ENCODE measurements at places on chromosomes 3 and 15.

DNA sequence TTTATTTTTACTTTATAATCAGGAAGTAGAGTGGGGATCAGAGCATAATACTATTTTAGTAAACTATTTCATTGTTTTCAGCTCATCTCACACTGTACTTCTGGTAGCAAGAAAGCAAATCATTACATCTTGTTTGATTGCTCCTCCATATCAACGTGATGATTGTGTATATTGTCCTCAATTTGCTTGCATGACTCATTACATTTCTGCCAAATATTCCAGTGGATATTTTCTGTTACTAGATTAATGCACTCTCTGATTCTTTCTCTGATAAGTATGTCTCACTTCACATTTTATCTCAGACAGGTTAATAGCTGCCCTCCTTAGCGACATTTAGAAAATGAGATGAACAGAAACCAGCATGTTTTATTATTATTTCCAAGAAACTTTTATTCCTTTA is 1145.3 kb downstream of the OTOL1 start:
- DNase-seq, result no peak

- DNase-seq, result no peak
Measured at GRCh38 chr15:67744331-67745072, 80.8 kb upstream of the SKOR1 start.

GRCh38 chr3:72255191-72255590 is 470.2 kb upstream of the PROK2 start:
- DNase-seq, result no peak

GRCh38 chr3:168989396-168989795 is 674.1 kb downstream of the MECOM start:
- DNase-seq, result peak; percentile 55

DNA sequence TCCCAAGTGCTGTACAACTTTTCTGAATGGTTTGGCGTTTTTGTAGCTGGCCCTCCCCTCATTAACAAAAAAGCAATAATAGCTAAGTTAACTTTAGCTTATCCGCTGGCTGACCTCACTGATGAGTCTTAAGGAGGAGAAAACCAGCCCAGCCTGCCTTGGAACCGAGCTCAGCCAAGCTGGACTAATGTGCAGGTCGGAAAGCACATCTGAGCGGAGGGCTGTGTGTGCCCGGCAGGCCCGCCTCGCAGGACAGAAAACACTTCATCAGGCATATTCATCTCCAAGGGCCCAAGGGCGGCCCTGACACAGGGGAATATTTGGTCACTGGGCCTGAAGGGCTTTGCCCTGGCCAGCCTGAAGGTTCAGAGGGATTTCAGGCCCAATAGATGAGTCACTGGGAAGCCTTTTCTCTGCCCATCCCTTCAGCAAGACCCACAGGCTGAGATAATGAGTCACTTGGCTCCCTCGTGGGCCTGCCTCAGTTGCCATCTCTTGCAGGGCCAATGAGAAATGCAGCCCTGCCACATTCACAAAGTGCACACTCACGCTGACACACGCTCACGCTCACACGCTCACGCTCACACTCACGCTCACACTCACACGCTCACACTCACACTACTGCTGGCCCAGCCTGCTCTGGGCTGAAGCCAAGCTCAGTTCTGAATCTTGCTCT is 75.1 kb downstream of the SLC12A8 start:
- peak; percentile 50 for DNase-seq

DNA sequence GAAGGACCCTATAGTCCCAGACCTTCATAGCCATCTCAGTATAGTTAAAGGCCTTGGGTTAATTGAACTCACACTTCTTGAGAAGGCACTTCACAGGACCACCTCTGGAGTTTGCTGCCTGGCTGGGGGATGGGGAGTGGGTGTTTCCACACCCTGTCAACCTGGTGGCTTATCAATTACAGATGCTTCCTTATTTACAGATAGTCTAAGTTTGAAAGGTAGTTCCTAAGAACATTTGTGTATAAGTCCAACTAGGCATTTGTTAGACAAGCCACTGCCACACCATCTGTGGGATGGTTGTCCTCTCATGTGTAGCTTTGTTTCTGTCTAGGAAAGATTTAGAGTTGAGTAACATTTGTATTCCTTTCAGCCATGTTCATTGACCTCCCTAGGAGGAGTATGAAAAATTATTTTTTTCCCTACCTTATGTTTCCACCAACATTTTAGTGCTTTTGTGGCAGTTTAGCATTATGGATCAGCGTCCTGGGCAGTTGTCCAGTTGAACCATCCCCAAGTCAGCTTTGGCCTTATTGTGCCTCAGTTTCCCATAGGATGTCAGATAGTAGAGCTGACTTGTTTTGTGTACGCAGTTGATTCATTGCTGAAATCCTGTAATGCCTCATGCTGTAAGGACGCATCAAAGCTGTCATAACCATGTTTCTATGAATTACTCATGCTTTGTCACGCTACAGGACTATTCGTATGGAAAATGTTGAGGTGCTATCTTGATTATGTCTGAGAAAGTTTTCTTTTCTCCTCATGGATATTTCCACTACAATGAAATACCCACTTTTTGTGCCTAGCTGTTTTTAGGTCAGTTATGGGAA is 21.2 kb upstream of the SIAH2 start:
- peak; percentile 66 for DNase-seq

GRCh38 chr3:46930166-46930944 is 46.2 kb downstream of the CCDC12 start:
- no peak for DNase-seq

DNA sequence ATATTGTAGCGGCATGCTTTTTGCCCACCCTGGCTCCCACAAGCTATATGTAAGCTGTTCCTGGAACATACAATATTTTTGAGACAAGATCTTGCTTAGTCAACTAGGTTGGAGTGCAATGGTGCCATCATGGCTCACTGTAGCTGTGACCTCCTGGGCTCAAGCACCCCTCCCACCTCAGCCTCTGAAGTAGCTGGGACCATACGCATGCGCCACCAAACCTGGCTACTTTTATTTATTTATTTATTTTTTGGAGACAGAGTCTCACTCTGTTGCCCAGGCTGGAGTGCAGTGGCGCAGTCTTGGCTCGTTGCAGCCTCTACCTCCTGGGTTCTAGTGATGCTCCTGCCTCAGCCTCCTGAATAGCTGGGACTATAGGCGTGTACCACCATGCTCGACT is 6.7 kb upstream of the SQOR start:
- no peak for DNase-seq

- DNase-seq, result no peak
Measured at GRCh38 chr15:67674983-67675382, 132.5 kb downstream of the MAP2K5 start.

DNA sequence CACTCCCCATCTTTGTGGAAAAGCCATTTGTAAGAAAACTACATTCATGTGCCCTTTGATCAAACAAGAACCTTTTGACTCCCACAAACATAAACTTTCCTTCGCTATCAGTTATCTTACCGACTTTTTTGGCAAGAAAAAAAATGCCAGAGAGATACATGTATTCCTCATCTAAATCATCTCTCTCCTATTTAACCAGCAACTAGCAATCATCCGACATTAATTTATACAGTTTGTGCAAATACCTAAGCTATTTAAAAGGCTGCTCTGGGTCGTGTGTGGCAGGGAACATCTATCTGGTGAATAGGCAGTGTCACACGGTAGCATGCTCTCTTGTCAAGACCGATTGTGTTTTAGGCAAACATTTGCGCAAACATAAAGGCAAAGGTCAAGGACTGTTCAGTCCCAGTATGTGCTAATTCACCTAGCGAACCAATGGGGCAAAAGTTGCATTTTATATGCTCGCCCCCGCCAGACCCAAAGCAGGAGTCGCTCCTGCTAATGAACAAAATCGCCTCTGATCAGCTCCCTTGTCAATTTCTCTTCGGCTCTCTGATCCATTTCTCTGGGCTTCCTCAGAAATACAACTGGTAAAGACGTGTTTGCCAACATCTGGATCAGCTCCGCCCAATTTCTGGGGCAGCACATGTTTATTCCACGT is 37.7 kb downstream of the ZIC4 start:
- DNase-seq, result no peak

DNA sequence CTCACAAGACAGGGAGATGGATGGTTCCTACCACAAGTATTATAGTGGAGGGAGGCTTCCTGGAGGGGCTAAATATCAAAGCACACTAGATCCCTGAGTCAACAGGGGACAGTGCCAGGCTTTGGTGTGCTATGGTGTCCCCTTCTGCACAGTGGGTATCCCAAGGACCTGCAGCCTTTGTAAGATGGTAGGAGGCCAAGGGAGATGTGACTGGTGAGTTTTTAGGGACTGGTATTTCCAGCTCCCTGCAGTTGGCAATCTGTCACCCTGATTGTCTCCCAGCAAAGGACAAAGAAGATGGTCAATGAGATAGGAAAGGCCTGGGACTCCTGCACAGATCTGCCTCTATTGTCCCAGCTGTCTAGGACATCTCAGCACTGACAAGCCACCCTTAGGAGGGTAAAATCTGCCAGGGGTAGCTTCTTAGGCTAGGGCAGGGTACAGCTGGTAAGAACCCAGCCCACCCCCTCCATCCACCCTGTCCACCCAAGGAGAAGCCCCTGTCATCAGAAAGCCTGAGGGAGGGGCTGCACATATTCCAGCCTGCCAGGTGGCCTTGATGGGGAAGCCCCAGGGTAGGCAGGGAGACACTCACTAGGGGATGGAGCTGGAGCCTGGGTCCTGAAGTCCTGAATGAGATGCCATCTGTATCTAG is 631 bp downstream of the CYP1A1 start:
- no peak for DNase-seq

- no peak for DNase-seq
Measured at GRCh38 chr3:180188512-180189309, 152.0 kb upstream of the PEX5L start.

- no peak for DNase-seq
Measured at GRCh38 chr15:58632789-58633188, 116.7 kb downstream of the ADAM10 start.

DNA sequence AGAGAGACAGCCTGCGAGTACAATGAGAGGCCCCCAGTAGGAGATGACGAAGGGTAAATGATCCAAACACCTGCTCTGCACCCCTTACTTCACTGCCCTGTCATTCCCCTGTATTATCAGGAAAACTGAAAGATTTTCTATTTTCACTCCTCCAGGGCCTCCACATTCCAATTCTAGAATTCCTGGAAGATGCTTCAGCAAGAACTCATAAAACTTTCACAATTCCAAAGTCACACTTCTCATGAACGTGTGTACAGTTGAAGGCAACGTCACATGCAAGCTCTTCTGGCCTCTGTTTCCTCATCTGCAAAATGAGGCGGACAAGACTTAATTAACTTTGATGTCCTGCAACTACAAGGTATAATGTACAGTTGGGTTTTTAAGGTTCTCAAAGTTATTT is 62.8 kb upstream of the SPATA12 start:
- DNase-seq, result no peak

- DNase-seq, result no peak
Measured at GRCh38 chr3:25465266-25465860, 37.3 kb downstream of the RARB start.

DNA sequence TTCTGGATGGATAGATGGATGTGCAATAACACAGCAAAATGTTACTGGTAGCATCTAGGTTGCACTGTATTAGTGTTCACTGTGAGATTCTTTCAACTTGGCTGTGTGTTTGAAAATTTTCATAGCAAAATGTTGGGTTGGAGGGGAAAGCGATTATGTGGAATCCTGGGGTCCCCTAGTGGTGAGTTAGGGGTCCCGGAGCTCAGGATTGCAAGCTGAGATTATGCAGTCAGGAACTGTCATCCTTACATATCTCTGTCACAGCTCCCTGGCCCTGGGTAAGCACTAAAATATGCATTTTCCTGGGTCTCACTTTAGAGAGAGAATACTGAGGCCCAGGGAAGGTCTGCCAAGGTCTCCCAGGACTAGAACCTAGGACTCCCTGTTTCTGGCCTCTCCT is 77.2 kb downstream of the CEMIP start:
- no peak for DNase-seq

DNA sequence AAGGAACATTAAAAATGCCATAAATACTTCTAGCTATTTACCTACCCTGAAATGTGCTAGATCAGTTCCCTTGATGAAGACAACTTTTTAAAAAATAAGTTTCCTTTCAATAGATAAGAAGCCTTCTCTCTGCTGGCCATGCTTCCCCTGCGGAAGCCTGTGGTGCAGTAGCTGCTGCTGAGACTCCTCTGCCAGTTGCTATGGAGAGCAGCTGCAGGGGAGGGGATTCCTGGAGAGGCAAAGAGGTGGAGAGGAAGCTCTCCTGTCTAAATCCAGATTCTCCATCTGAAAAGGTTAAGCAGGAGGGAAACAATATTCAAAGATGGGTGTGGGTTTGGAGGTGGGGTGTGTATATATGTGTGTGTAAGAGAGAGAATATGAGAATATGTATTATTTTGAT is 69.8 kb upstream of the BFSP2 start:
- no peak for DNase-seq

DNA sequence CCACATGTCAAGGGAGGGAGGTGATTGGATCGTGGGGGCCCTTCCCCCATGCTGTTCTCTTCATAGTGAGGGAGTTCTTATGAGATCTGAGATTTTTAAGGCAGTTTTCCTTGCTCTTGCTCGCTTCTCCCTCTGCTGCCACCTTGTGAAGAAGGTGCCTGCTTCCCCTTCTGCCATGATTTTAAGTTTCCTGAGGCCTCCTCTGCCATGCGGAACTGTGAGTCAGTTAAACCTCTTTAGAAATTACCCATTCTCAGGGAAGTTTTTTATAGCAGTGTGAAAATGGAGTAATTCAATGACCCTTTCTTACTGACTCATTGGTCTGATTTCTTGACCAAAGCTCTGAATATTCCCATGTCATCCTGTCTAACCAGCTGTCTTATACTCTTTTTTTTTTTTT is 484.4 kb upstream of the TPRG1 start:
- DNase-seq, result no peak

Measured in RWPE1 (cell line).